Stimulated activated CD8-positive, alpha-beta memory T cell treated with anti-CD3 and anti-CD28 coated beads, Interleukin-4, amount 100 ng/mL, for 48 hours (primary cell): ENCODE measurements at places on chromosomes 2 and 18.

GRCh38 chr2:142321706-142322280 lies 191.0 kb upstream of the LRP1B start:
- no peak for DNase-seq

- DNase-seq: no peak
Measured at GRCh38 chr2:234474654-234475053, 22.2 kb downstream of the ARL4C start.

DNA sequence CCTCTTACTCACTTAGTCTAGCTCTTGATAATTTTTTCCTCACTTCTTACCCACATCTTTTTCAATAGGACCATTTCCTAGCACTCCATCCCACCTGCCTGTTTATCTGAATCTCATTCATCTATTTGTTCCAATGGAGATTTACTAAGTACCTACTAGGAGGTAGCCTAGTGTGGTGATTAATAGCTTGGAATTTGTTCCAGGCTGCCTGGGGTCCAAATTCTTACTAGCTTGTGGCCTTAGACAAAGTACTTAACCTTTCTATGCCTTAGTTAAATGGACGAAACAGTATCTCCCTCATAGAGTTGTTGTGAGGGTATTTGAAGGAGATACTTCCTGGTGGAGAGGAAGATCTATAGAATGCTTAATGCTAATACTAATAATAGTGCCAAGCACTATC lies 42.9 kb upstream of the SERTAD2 start:
- no peak for DNase-seq

GRCh38 chr2:212692466-212692865 lies 153.9 kb upstream of the ERBB4 start:
- no peak for DNase-seq

DNA sequence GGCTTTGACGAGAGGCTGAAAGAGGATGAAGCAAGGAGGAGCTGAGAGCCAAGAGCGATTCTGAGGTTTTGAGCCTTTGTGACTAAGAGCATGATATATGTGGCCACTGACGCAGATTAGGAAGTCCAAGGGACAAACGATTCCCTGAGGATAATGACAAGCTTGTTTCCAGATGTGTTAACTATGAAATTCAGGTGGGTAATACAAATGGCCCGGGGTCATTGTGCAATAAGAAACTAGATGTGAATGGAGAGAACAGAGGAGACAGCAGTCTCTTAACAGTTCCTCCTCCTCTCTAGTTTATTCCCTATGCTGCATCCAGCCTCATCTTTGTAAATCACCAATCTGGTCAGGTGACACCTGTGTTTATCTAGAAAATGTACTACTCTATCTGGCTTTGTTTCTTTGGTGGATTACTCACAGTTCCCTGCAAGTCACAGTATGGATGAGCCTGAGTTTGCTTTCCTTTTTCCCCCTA lies 84.2 kb downstream of the SOCS6 start:
- DNase-seq: no peak

- peak; percentile 58 for DNase-seq
Measured at GRCh38 chr2:23566241-23567142, 181.5 kb downstream of the KLHL29 start.

DNA sequence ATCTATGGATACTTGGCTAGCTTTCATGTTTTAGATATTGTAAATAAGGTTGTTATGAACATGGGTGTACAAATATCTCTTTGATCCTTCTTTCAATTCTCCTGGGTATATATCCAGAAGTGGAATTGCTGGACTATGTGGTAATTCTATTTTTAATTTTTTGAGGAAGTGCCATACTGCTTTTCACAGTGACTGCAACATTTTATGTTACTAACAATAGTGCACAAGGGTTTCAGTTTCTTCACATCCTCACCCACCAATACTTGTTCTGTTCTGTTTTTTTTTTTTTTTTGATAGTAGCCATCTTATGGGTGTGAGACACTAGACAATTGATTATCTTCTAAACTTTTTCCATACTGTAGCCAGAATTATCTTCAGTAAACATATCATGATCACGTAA lies 17.3 kb upstream of the NEUROD1 start:
- DNase-seq: no peak

DNA sequence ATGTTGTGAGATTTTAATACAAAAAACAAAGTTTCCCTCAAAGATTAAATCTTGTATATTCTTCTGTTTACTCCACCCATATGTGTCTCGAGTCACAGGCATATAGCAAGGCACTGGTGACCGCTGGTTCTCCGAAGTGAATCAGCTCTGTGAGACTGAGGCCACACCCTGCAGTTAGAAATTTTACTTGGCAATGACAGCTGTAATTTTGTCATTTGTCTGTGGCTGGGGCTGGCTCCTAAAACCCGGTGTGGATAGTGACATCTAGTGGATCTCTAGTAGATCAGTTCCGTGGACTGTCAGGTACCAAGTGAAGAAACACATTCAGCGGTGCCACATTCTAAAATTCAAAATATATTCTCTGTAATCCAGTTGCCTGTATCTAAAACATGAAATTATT lies 278.0 kb downstream of the NEDD4L start:
- DNase-seq: peak; percentile 46

- no peak for DNase-seq
Measured at GRCh38 chr18:68660354-68661183, 54.3 kb downstream of the TMX3 start.

DNA sequence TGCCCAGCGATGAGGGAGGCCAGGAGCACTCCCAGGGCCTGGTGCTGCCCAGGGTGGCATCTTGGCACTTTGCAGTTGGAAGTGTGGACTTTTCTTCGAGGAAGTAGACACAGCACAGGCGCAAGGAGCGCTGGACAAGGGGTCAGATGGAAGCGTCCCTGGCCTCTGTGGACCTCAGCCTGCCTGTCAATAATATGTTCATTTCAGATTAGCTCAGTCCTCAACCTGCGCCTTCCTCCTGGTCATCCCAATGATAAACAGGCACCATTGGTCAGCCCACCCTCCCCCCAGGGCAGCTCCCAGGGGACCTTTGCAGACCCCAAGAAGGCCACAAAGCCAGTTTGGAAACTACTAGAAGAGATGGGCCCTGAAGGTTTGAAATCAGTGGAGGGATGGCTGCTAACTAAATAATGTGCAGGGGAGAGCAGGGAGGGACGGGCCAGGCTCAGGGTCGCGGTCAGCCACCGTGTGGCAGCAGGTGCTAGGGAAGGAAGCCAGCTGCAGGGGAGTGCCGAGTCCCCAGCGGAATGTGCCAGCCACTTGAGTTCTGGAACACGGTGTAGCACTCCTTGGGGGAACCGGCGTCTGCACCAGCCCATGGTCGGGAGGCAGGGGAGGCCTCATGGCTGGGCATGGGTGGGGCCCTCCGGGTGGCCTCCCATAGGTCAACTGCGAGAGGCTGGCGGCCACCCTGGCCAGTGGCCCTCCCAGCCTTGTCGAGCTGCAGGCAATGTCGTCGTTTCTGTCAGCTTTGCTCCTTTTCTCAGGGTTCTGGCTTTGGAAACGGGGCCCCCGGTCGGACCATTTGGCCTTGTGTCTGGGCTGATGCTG lies 59.9 kb downstream of the ADI1 start:
- no peak for DNase-seq

- no peak for DNase-seq
Measured at GRCh38 chr2:85690932-85691331, 3.2 kb upstream of the GNLY start.

DNA sequence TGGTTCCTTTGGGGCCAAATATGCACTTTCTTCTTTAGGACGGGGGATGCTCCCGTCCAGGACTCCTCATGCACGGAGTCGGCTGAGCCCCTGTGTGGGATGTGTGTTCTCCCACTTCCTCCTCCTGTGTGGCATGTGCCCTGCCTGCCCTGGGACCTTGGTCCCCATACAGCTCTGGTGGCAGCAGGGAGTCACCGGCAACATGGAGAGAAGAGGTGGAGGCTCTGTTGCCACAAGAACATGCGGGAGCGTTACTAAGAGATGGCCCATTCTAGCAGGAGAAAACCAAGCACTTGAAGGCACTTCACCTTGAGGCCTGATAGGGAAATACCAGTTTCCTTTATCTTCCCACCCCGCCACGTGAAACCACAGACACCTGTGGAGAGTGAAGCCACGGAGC lies 98.0 kb downstream of the DDX1 start:
- no peak for DNase-seq

- no peak for DNase-seq
Measured at GRCh38 chr2:99940963-99941362, 201.4 kb downstream of the AFF3 start.

DNA sequence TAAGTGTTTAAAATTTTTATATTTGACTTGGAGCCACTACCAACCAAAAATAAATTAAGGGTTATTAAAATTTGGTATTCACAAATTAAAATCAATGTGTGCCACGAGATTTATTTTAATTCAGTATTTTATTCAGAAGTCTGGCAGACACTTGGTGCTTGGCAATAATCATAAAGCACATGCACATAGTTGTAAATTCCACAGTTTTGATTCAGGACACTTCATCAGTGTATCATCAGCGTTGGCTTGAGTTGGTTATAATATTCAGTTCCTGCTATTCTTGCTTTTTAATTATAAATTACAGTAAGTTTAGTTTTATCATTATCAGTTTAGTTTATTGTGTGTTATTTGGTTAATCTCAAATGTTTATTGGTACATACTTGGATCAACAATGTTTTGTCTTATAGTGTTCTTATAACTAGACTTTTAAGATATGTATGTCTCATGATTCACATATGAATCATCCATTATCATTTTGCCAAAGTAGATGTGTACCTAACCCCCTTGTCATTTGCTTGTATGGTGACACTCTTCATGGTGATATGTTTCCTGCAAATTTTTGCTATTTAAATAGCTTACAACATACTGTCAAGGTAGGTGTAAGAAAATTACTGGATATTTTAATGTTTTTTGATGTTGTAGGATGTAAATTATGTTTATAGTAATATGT lies 237.9 kb downstream of the BABAM2 start:
- DNase-seq: no peak

- no peak for DNase-seq
Measured at GRCh38 chr2:45786030-45786835, 134.8 kb downstream of the PRKCE start.

DNA sequence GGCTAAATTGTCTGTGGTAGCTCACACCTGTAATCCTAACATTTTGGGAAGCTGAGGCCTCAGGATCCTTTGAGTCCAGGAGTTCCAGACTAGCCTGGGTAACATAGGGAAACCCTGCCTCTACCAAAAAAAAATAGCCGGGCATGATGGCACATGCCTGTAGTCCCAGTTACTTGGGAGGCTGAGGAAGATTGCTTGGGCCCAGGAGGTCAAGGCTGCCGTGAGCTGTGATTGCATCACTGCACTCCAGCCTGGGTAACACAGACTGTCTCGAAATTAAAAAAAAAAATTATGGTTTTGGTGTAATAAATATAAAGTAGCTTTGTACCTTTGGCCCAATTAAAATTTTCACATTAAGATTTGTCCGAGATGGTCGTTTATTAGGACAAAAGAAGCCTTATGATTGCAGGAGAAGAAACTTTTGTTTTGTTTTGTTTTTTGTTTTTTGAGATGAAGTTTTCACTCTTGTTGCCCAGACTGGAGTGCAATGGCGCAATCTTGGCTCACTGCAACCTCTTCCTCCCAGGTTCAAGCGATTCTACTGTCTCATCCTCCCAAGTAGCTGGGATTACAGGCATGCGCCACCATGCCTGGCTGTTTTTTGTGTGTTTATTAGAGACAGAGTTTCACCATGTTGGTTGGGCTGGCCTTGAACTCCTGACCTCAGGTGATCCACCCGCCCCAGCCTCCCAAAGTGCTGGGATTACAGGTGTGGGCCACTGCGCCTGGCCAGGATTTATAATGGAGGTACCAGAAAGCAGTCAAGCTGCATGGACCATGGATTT lies 4.1 kb downstream of the MTA3 start:
- no peak for DNase-seq

GRCh38 chr2:62792408-62792807 lies 86.9 kb downstream of the EHBP1 start:
- DNase-seq: no peak

DNA sequence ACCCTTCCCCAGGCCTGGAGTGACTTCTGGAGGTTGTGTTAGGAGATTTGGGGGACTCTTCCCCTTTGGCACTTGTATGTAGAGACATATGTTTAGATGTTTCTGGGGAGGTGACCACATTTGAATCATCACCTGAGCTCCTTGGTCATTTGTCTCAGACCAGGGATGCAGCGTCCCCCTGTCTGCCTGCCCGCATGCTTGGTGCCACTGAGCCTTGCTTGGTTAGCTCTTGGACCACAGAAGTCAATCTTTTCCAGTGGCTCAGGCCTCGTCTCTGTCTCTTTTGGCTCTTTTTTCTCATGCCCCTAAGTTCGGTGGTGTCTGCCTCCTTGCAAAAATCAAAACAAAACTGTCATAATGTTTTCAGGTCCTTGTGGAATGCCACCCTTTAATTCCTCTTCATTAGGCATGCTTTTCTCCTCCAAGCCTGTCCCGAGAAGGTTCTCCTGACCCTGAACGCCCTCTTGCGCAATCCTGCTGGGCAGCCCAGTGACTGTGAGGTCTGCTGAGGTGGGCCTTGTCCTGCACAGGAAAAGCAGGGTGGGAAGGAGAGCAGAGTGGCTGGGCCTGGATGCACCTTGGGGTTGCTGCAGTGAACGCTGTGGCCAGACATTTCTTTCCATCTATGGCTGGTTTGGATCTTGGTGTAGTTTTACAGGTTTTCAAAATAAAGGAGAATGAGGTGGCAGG lies 24.9 kb downstream of the GLI2 start:
- no peak for DNase-seq

DNA sequence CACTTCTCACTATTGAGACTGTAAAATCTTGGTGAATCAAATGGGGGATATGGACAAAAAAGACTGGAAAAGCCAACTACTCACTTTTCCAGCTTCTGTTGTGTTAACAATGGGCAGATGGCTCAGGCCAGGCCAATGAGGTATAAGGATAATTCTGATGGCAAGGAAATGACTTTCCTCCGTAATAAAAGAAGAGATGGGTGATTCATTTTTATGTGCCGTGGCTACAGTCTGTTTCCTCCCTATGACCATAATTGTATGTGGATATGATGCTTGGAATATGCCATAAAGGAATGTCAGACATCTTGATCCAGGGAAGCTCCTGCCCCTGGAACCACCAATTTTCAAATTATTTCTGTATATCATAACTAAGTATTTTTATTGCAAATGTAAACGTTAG lies 406.8 kb downstream of the CCDC85A start:
- no peak for DNase-seq

GRCh38 chr2:1516798-1517060 lies 103.5 kb downstream of the TPO start:
- no peak for DNase-seq

DNA sequence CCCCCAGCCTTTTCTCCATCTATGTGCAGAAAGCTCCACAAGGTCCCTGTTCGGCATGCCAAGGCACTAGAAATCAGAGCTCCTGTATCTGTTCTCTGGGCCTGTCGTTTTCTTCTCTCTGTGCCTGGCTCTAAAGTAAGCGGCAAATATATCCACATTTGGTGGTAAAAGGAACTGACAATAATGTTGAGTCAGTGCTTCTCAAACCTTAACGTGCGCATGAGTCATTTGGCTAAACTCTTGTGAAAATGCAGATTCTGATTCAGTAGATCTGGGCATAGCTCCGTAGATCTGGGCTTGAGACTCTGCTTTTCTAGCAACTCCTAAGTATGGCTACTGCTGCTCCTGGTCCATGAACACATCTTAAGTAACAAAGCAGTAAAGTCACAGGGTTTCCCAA lies 16.5 kb upstream of the ACSL3 start:
- no peak for DNase-seq
